ENCODE measurements at places on chromosomes 7 and 10. TPM values are rescaled to one million over a fixed set of nuclear protein-coding genes. Genes with fewer than 3 reads are reported as not detected.

Gene DOCK1
- total RNA-seq = 43.5 TPM

Gene AASS
- total RNA-seq = 20.6 TPM

Gene PRSS1
- not detected for total RNA-seq

- no peak overlapping the region for H3K27ac ChIP-seq
- H3K4me3 ChIP-seq = no peak overlapping the region
- H3K4me1 ChIP-seq = peaks cover 32% of the 10 kb centered on the region
- no peak for DNase-seq
These were observed 3.0 kb upstream of the CXCL12 start for GRCh38 chr10:44387853-44388251.

DNA sequence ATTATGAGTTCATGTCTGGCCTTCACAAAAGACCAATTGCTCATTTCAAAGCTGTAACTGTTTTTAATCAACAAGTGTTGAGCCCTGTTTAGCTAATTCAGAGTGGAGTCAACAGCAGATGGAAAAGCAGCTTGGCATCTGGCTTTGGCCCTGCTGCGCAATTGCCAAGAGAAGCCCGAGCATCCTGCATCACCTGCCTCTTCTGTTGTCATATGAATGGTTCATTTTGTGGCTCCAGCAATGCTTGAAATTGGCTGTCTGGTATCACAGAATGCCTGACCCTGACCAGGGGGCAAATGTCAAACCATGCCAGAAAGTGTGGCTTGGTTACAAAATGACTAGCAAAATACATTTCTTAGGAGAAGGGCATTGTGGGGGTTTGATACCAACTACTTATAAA is 296.5 kb upstream of the PHF14 start:
- no peak for DNase-seq
- no peak overlapping the region for H3K27ac ChIP-seq
- H3K4me3 ChIP-seq = no peak overlapping the region
- H3K27me3 ChIP-seq = no peaks in the 10 kb centered on the region
- no peaks in the 10 kb centered on the region for H3K36me3 ChIP-seq

DNA sequence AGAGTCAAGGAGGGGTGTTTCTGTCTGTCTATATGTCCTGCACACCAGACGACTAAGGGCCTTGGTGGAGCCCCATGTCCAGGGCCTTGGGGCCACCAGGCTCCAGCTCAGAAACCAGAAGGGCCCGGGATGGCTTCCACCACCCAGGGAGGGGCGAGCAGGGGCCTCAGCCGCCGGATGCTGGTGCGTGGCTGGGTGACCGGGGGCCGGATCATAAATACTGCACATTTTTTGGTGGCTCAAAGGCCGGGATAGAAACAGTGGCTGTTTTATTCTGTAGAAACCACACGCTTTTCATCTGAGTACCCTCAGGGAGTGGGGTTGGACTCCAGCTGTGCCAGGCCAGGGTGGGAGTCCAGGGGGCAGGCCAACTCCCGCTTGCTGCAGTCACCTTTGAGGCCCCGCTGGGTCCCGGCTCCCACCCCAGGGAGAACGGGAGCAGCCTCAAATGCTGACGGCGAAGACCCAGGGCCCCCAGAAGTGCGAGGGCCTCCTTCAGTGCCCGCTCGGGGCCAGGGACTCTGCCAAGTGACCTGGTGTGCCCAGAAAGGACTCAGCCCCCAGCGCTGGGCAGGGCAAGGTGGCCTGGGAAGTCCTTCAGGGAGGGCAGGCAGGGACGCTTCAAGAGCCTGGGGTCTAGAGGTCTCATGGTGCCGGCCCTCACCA is 28.2 kb downstream of the PDGFA start:
- DNase-seq = no peak
- no peaks in the 10 kb centered on the region for H3K27me3 ChIP-seq
- no peak overlapping the region for H3K4me3 ChIP-seq
- no peak overlapping the region for H3K27ac ChIP-seq

DNA sequence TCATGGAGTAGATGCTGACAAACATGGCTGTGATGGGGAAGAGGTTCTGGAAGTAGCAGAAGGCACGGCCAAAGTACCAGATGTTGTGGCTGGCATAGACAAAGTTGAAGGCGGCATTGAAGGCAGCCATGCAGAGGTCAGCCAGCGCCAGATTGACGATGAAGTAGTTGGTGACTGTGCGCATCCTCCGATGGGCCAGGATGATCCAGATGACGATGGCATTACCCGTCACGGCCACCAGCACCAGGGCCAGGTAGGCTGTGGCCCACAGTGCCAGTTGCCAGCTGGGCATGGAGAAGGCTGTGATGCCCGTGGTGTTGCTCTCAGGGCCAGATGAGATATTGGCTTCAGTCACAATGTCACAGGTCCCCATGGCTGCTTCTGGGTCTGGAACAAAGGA is 767 bp downstream of the TACR2 start:
- no peaks in the 10 kb centered on the region for H3K36me3 ChIP-seq
- no peak overlapping the region for H3K27ac ChIP-seq
- no peak for DNase-seq
- no peaks in the 10 kb centered on the region for H3K27me3 ChIP-seq
- H3K4me3 ChIP-seq = no peak overlapping the region
- peaks cover 10% of the 10 kb centered on the region for H3K4me1 ChIP-seq

GRCh38 chr7:100482728-100483089 is 1.0 kb upstream of the NYAP1 start:
- peaks cover 25% of the 10 kb centered on the region for H3K4me1 ChIP-seq
- H3K27me3 ChIP-seq = no peaks in the 10 kb centered on the region
- no peak for DNase-seq
- H3K4me3 ChIP-seq = peak overlapping the region; percentile 54
- no peaks in the 10 kb centered on the region for H3K36me3 ChIP-seq

GRCh38 chr10:19556666-19557065 is 259.6 kb upstream of the PLXDC2 start:
- H3K36me3 ChIP-seq = no peaks in the 10 kb centered on the region
- H3K27ac ChIP-seq = no peak overlapping the region
- DNase-seq = no peak

DNA sequence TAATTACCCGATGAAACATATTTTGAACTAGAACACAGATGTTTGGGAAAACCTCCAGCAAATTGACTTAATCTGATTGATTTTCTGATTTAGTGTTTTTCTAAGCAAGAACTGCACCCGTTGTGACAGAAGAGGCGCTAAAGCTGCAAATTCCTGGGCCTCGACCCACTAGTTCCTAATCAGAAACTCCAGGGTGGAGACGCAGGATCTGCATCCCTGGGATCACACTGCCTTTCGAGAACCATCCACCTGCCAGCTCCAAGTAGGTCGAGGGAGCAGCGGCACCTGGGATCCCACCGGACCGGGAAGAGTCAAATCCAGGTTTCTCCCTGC is 136.8 kb upstream of the CDCA7L start:
- H3K4me3 ChIP-seq = peak overlapping the region; percentile 73
- no peaks in the 10 kb centered on the region for H3K36me3 ChIP-seq
- H3K4me1 ChIP-seq = peaks cover 16% of the 10 kb centered on the region
- H3K27ac ChIP-seq = peak overlapping the region; percentile 94
- H3K27me3 ChIP-seq = no peaks in the 10 kb centered on the region

DNA sequence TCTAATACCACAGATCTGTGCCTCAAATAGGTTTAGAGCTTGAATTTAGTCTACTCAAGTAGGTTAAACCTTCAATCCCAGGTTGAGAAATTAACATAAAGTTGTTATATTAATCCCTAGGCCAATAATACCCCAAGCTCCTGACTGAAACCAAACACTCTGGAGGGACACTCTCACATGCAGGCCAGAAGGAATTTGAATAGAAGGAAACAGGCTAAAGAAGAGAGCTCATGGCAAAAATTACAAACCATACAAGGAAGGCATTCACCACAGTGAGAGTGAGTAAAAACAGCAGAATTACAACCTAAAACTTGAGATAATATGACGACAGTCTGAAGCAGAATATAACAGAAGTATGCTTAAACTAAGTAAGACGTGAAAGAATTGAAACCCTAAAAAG is 76.1 kb upstream of the PDK4 start:
- H3K36me3 ChIP-seq = no peaks in the 10 kb centered on the region
- H3K4me3 ChIP-seq = no peak overlapping the region
- DNase-seq = no peak
- no peak overlapping the region for H3K27ac ChIP-seq
- H3K4me1 ChIP-seq = no peaks in the 10 kb centered on the region
- H3K27me3 ChIP-seq = no peaks in the 10 kb centered on the region

DNA sequence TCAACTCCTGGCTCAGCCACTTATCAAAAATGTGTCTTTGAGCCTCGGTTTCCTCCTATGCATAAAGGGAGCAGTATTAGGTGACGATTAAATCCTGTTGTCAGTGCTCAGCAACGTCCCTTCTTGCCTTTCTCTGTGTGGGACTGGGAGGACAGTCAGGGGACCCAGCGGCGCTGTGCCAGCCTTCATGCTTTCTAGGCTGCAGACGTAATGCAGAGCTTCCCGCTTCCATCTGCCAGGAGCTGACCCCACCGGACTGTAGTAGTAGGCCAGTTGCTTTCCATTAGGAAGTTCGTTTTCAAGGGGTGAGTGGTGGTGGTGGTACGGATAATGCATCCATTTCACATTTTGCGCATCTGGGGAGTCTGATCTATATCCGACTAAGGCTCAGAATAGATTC is 321.8 kb downstream of the PLXNA4 start:
- H3K4me3 ChIP-seq = no peak overlapping the region
- no peak overlapping the region for H3K27ac ChIP-seq
- peaks cover 21% of the 10 kb centered on the region for H3K4me1 ChIP-seq
- DNase-seq = no peak
- no peaks in the 10 kb centered on the region for H3K36me3 ChIP-seq
- peaks cover 2% of the 10 kb centered on the region for H3K27me3 ChIP-seq

DNA sequence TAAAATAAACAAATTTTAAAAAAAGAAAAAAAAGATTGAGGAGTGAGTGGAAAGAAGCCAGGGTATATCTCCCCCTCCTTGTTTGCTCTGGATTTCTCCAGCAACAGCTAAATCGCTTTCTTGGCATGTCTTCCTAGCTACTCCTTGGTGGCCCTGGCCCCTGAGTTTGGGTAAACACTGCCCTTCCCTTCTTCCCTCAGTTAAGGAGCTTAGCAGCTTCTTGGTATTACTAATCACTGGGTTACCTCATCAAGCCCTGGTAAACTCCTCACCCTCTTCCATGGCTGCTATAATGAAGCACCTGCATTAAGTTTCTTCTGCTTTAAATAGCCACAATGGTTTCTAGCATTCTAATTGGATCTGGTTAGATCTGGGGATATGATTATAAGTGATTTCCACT is 269.8 kb downstream of the FZD1 start:
- no peak overlapping the region for H3K27ac ChIP-seq
- no peaks in the 10 kb centered on the region for H3K4me1 ChIP-seq
- DNase-seq = no peak
- H3K4me3 ChIP-seq = no peak overlapping the region
- no peaks in the 10 kb centered on the region for H3K36me3 ChIP-seq
- H3K27me3 ChIP-seq = no peaks in the 10 kb centered on the region

DNA sequence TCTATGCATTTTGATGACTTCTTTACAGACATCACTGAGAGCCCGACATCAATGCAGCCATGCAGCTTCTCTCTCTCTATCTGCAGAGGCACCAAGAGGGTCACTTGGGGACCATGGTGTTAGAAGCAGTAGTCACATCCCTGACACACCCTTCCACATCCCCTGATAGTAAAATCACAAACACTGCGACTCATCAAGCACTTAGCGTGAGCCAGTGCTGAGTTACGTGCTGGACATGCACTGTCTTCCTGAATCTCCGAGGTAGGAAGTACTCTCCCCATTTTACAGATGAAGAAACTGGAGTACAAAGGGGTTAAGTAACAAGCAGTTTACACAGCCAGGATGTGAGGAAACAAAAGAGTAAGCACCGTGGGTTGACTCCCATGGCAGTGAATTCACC is 109.2 kb downstream of the OSBPL3 start:
- no peaks in the 10 kb centered on the region for H3K36me3 ChIP-seq
- no peak overlapping the region for H3K4me3 ChIP-seq
- H3K27me3 ChIP-seq = no peaks in the 10 kb centered on the region
- H3K27ac ChIP-seq = no peak overlapping the region
- H3K4me1 ChIP-seq = no peaks in the 10 kb centered on the region
